ENCODE measurements at places on chromosomes 2 and 18.

- no peak for DNase-seq
These were observed 214.6 kb upstream of the HAAO start for GRCh38 chr2:43006834-43007543.

- no peak for DNase-seq
These were observed 879.2 kb upstream of the ZEB2 start for GRCh38 chr2:145399131-145399530.

DNA sequence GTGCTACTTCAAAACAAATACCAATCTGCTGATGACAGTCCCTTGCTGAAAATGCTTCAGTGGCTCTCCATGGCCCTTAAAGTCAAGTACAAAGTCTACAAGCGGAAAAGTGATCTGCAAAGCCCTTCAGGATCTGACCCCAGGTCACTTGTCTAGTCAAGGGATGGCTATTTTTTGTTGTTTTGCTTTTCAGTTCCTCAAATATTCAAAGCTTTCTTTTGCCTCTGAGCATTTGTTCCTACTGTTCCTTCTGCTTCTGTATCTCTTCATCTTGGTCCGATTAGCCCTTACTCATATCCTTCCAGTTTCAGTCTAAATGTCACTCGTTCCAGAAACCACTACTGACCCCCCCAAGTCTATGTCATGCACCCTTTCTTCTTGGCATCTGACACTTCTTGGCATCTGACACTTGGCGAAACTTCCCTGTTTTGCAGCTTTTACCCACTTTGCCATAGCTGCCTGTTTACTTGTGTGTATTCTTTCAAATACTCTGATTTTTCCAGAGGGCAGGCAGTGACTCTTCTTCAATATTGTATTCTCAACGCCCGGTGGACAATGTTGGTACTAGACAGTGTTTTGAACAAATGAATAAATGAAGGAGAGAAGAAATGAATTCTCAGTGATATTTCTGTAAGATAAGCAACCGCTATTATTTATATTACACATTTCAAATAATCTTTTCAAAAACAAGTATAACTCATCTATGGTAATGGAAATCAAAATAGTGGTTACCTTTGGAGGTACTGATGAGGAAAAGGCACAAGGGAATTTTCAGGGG is 175.9 kb upstream of the FN1 start:
- DNase-seq = no peak

GRCh38 chr2:99238599-99238998 is 16.9 kb downstream of the LYG2 start:
- DNase-seq = no peak

GRCh38 chr2:229096409-229097066 is 174.5 kb downstream of the PID1 start:
- no peak for DNase-seq

GRCh38 chr18:3799515-3799914 is 349.5 kb downstream of the TGIF1 start:
- DNase-seq = no peak

DNA sequence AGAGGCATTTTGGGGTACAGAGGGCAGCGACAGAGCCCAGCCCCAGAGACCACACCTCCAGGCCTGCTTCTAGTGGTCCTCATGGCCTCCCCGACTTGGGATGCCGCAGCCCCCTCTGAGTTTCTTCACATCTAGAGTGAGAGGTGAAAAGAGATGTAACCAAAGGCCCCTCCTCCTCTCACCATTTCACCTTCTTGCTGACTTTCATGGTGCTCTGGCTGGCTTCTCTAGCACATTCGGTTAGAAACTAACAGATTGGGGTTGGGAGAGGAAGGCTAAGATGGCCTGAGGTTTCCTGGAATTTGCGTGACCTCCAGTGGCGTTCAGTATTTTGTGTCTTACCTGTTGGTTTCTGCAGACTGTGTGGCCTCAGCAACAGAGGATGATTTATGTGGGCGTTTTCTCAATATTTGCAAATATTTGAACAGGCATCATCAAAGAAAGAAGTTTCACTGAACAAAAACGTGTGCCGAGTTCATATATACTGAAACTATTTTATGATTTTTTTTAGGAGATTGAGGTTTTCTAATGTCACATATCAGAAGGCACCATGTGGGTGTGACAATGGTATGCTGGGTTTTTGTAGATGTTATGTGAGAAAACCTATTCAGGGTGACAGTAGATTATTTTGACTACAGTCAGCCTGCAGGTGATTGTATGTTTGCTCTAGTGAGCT is 69.9 kb upstream of the BCL2L11 start:
- DNase-seq = no peak

- DNase-seq = peak; percentile 64
These were observed 14.6 kb upstream of the NFATC1 start for GRCh38 chr18:79380816-79381806.

DNA sequence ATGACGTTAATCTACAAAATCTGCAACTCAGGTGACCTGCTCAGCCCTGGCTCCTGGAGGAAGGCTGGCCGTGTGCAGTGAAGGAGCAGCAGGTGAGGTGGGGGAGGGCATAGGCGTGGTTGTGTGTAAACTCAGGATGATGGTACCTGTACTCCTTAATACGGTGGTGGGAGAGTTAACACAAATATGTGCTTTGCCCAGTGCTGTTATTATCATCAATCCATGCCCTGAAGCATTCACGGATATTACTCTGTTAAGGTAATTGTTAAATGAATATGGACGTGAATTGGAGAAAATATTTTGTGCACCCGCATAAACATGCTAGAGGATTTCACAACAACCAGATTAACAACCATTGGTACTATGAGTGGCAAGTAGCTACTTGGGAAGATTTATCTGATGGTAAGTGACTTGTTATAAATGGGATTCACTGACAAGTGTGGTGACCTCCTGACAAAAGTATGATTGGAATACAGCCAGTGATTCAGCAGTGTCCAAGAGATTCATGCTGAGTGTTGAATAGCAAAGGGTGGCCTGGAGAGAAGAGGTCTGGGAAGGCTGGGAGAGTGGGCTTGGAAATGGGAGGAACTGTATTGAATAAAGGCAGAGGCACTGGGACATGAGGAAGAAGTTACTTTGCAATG is 194.1 kb downstream of the TPGS2 start:
- no peak for DNase-seq

- no peak for DNase-seq
These were observed 8.3 kb upstream of the RMC1 start for GRCh38 chr18:23494992-23495391.

GRCh38 chr18:10928011-10928771 is 221.2 kb downstream of the PIEZO2 start:
- DNase-seq = no peak

GRCh38 chr2:77513191-77513590 is 9.0 kb downstream of the LRRTM4 start:
- DNase-seq = no peak

GRCh38 chr2:6994536-6995128 is 77.4 kb downstream of the RNF144A start:
- DNase-seq = no peak

DNA sequence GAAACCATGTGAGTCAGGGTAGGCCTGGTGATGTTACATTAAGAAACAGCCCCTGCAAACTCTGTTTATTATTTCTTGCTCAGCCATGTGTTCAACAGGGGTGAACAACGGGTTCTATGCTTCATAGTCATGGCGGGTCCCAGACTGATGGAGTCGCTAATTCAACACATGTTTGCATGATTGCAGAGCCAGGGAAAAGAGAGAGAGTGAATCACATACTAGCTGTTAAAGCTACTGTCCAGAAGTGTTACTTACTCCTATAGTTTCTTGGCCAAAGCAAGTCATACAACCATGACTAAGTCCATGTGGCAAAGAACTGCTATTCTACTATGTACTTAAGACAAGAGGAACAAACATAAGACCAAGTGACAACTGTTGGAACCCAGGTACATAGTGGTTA is 241.2 kb upstream of the SKOR2 start:
- DNase-seq = no peak

- no peak for DNase-seq
These were observed 47.4 kb downstream of the PTRHD1 start for GRCh38 chr2:24745825-24746224.

DNA sequence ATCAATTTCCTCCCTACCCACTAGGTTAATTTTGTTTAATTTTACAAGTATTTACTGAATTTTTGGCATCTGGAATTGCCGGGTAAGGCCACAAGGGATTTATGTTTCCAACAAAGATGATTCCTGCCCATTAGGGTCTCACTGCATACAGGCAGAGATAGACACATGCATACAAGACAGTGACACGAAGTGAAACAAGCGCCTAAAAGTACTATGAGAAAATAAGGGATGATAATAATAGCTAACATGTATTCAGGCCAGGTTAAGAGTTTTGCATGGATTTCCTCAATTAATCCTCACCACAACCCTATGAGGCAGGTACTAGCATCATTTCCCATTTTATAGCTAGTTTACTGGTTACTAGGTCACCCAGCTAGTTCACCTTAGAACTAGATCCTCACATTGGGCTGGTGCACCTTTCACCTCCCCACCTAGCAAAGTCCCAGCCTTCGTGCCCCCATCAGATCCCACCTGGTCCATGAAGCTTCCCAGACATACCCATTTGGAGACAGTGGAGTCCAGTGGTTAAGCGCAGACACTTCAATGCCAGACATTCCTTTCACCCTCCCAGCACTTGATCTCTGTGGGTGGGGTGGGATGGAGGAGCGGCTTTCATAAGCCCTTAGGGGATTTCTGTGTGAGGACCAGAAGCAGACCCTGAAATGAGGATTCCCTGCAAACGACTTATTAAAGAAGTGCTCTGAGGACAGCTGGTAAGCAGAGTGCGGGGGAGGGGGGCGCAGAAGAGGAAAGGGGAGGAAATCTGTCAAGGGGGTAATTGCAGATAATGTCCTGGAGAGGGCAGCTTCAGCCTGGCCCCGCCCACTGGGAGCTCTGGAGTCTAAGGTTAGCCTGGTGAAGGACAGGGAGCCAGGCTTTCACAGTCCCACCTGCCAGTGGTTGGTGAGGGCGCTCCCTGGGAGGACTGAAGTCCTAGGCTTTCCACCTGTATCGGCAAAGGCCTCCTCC is 5.8 kb upstream of the DGUOK start:
- DNase-seq = peak; percentile 44

- DNase-seq = no peak
These were observed 354.9 kb upstream of the CDH20 start for GRCh38 chr18:60978338-60978737.

Data from stimulated activated CD4-positive, alpha-beta T cell treated with anti-CD3 and anti-CD28 coated beads, Interleukin-1b, Interleukin-23, amount 100 ng/mL, for 48 hours (primary cell).